H1 (cell line): ENCODE measurements at places on chromosomes 16 and 17. TPM values are rescaled to one million over a fixed set of nuclear protein-coding genes. Genes with fewer than 3 reads are reported as not detected.

DNA sequence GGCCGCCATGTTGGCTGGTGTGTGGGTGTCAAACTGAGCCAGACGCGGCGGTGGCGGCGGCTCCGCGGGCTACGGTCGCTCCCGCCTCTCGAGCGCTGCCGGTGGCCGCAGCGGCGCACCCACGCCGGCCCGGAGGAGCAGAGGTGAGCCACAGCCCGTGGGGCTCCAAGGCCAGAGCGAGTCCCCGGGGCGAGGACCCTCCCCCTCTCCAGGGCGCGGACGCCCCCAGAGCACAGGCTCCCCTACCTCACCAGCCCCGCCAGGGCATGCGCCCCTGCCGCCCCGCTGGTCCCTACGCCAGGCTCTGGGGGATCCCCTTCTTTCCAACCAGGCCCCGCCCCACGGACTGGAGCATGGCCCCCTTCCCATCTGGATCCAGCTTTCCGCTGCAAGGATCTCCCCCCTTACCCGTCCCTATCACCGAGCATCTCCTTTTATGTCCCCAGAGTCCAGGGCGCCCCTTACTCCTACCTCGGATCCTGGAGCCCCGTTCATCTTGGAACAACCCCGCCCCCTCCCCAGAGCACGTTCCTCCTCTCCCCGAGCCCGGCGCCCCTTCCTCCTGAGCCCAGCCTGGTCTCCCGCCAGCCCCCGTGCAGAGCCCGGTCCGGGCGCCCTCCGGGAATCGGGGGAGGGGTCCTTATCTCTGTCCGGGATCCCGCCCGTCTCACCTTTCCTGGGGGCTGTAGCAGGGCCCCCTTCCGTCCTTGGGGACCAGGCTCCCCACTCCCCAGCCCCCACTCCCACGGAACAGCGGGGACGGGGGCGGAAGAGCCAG, 412 bp downstream of the EPN2 start:
- peak overlapping the region; percentile 68; the same call in 1 of the 2 replicates for H3K27ac ChIP-seq
- H3K4me3 ChIP-seq: peak overlapping the region; percentile 93
- H3K4me1 ChIP-seq: peaks cover 7% of the 10 kb centered on the region
- DNase-seq: no peak

The CPPED1 gene
- 11.2 and 11.5 TPM in 2 replicates for total RNA-seq

- H3K27ac ChIP-seq: no peak overlapping the region
- H3K27me3 ChIP-seq: peaks cover 11% of the 10 kb centered on the region
- H3K36me3 ChIP-seq: no peaks in the 10 kb centered on the region
- DNase-seq: no peak
- peaks cover under 1% of the 10 kb centered on the region; the same call in 1 of the 2 replicates for H3K4me1 ChIP-seq
Measured at GRCh38 chr17:44000141-44000860, 4.1 kb upstream of the NAGS start.

GRCh38 chr16:2988590-2989099, 8.4 kb upstream of the PKMYT1 start:
- no peaks in the 10 kb centered on the region for H3K36me3 ChIP-seq
- no peaks in the 10 kb centered on the region for H3K27me3 ChIP-seq
- no peak overlapping the region for H3K27ac ChIP-seq
- peaks cover 28% of the 10 kb centered on the region for H3K4me1 ChIP-seq
- no peak for DNase-seq

- H3K27me3 ChIP-seq: peaks cover 2% of the 10 kb centered on the region
- H3K27ac ChIP-seq: no peak overlapping the region
- peak overlapping the region; percentile 40 for H3K4me3 ChIP-seq
- DNase-seq: peak; percentile 66
- H3K36me3 ChIP-seq: no peaks in the 10 kb centered on the region
Measured at GRCh38 chr17:81967244-81967532, 6.2 kb upstream of the NOTUM start.

DNA sequence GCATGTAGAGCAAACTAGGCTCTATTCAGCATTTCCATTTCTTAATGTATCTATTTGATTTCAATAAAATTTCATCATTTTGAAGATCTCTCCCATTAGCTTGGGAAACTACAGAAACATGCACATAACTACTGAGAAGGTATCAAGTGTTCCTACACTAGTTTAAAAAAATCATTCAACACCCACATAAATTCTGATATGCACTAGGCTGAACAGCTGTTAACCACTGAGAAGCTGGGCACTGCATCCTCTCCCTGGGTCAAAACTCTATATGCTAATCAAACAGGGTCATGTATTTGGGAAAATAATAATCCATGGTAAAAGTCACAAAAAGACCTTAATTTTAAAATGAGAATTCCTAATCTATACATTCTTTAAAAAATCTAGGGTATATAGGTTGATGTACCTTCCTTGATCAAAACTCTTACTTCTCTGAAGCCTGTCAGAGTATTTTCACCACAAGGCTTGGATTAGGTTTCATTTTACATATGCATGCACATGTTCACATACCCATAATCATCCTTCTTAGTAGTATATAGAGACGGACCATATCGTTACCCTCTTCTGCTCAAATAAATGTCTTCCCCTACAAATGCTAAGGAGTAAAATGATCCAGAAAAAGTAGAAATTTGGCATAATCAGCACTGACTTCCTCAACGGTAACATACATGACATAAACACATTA, 57.2 kb downstream of the KANSL1 start:
- no peak overlapping the region for H3K27ac ChIP-seq
- no peaks in the 10 kb centered on the region for H3K36me3 ChIP-seq
- H3K4me3 ChIP-seq: no peak overlapping the region
- peaks cover 5% of the 10 kb centered on the region for H3K4me1 ChIP-seq
- H3K27me3 ChIP-seq: no peaks in the 10 kb centered on the region
- DNase-seq: no peak

DNA sequence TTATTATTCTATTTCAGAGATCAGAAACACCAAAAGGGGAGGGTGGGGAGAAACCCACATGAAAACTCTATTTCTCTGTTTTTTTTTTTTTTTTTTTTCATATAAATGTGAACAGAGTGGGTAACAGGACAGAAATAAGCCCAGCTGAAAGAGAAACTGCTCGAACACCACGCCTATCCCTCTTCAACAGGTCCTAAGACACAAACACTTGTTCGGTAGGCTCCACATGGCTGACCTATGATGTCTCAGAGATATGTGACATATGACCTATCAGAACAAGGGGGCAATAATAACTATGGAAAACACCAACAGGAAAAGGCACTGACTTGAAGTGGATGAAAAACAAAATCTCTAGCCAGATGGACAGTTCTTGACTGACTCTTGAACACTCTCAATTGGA, 44.8 kb downstream of the PARN start:
- H3K4me1 ChIP-seq: no peaks in the 10 kb centered on the region
- H3K36me3 ChIP-seq: peaks cover 61% of the 10 kb centered on the region
- H3K4me3 ChIP-seq: no peak overlapping the region
- H3K27me3 ChIP-seq: no peaks in the 10 kb centered on the region
- H3K27ac ChIP-seq: no peak overlapping the region
- no peak for DNase-seq

DNA sequence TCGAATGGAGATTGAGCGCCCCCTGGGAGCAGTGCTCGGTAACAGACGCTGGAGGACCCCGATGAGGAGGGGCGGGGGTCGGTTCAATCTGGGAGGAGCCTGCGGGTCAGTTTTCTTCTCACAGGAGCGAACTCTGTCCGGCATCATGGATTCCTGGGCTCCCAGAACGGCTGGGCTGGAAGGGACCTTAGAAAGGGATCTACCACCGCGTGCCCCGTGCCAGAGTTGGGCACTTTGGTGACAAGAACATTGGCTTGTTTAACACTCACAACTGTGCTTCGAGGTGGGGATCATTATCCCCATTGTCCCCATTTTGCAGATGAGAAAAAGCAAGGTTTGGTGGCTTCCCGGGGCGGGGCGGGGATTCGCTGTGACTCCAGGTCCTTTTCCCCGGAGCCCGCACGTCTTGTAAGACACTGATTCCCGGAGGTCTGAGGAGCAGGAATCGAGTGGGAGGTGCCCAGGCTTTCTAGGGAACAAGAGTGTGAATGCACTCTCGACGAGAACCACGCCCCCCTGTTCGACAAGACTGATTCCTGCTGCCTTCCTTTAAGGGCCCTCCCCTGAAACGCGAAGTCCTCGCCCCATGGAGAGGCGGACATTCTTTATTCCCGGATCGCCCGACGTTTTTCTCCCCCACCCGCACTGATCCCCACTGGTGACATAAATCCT, 1.5 kb upstream of the FBXL19 start:
- peaks cover 2% of the 10 kb centered on the region for H3K4me1 ChIP-seq
- H3K27me3 ChIP-seq: no peaks in the 10 kb centered on the region
- H3K4me3 ChIP-seq: peak overlapping the region; percentile 54
- H3K27ac ChIP-seq: peak overlapping the region; percentile 57
- no peaks in the 10 kb centered on the region; the same call in 1 of the 2 replicates for H3K36me3 ChIP-seq

The KRTAP4-3 gene
- total RNA-seq: not detected in 2 replicates

The TBC1D28 gene
- not detected in 2 replicates for total RNA-seq

DNA sequence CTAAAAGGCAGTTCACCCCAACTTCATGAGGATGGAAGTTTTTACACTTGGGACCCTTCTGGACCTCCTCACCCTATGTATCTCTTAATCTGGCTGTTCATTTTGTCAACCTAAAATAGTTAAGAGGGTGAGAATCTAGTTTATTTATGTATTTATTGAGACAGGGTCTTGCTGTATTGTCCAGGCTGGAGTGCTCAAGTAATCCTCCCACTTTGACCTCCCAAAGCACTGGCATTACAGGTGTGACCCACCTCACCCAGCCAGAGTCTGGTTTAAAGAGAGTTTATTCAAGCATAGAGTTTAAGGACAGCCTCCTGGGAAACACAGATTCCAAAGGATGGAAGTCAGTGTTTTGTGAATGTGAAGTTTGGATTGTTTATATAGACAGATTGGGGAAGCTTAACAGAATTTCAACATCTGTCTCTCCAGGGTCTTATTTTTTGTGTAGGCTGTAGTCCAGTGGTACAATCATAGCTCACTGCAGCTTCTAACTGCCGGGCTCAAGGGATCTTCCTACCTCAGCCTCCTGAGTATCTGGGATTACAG, 8.0 kb upstream of the APPBP2 start:
- H3K36me3 ChIP-seq: no peaks in the 10 kb centered on the region
- H3K4me3 ChIP-seq: no peak overlapping the region
- no peak overlapping the region for H3K27ac ChIP-seq
- no peak for DNase-seq
- no peaks in the 10 kb centered on the region for H3K27me3 ChIP-seq

GRCh38 chr17:55186937-55187770, 77.6 kb upstream of the HLF start:
- H3K27ac ChIP-seq: no peak overlapping the region
- H3K4me1 ChIP-seq: no peaks in the 10 kb centered on the region
- DNase-seq: no peak
- H3K4me3 ChIP-seq: no peak overlapping the region
- H3K36me3 ChIP-seq: no peaks in the 10 kb centered on the region
- no peaks in the 10 kb centered on the region for H3K27me3 ChIP-seq

- H3K4me1 ChIP-seq: no peaks in the 10 kb centered on the region
- H3K36me3 ChIP-seq: no peaks in the 10 kb centered on the region
- no peak overlapping the region for H3K27ac ChIP-seq
- no peaks in the 10 kb centered on the region; the same call in 1 of the 2 replicates for H3K27me3 ChIP-seq
Measured at GRCh38 chr17:58277107-58277801, 3.5 kb downstream of the MPO start.

The SNF8 gene
- total RNA-seq: 130 and 133 TPM in 2 replicates

The GOT2 gene
- total RNA-seq: 218 and 223 TPM in 2 replicates

DNA sequence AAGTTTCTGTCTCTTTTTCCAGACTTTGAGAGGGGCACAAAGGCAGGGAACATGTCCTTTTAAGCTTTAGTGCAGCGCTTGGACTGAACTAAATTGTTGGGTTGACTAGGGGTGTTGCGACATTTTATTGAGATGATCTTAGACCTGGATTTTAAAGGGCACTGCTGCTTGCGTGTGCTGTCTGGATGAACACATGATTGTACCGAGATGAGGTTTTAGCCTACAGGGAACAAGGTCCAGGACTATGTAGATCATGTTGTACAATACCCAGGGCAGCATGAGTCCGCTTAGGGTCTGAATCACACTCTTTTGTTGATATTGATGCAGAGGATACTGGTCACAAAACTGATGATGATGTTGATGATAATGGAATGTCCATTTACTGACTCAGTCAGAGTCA, 5.2 kb upstream of the RGS9 start:
- no peak overlapping the region for H3K4me3 ChIP-seq
- no peak overlapping the region for H3K27ac ChIP-seq
- no peaks in the 10 kb centered on the region for H3K36me3 ChIP-seq
- H3K4me1 ChIP-seq: no peaks in the 10 kb centered on the region
- H3K27me3 ChIP-seq: no peaks in the 10 kb centered on the region

DNA sequence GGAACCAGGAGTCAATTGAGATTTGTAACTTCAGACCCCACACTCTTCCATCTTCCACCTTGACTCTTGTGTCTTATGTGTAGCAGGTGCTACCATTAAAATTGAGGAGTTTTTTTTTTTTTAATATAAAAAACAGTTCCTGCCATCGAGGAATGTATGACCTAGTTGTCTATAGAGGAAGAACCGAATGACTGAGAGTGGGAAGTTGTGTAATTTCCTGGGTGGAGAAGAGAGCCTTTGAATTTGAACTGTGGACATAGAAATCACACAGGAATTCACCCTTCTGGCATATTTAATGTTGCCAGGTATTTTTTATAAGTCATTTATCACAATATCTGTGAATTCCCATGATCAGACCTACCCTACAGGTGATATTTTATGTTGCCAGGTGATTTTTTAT, 22.0 kb downstream of the SP2 start:
- no peaks in the 10 kb centered on the region; the same call in 1 of the 2 replicates for H3K36me3 ChIP-seq
- H3K27me3 ChIP-seq: no peaks in the 10 kb centered on the region
- no peak overlapping the region for H3K4me3 ChIP-seq
- no peak overlapping the region for H3K27ac ChIP-seq
- H3K4me1 ChIP-seq: no peaks in the 10 kb centered on the region

- no peak overlapping the region for H3K27ac ChIP-seq
- no peaks in the 10 kb centered on the region for H3K27me3 ChIP-seq
- H3K4me3 ChIP-seq: no peak overlapping the region
- H3K4me1 ChIP-seq: peaks cover 20% of the 10 kb centered on the region
Measured at GRCh38 chr16:17365591-17366298, 105.0 kb downstream of the XYLT1 start.

DNA sequence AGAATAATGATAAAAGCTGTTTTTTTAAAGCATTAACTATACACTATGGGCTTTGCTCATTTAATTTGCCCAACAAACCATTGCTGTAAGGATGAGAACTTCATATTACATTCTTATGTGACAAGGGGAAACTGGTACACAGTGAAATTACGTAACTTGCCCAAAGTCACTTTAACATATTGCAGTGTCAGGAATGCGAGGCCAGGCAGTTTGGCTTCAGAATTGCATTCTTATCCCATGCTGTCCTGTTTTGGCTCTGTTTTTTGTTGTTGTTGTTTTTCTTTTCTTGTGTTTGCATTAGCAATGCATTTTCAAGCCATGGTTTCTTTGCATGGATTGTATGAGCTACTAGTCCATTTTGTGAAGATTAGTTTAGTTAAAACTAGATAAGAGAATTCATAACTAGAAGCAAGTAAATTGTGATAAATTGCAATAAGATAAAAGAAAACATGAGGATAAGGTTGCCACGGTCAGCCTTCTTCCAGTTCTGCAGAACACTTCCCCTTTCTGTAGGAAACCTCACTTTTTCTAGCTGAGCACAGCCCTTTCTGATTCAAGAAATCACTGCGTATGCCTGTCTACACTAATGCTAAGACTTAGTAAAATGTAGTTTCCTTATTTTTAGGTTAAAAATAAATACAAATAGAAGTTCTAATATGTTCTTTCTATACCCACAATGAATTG, 221.3 kb upstream of the KCNJ16 start:
- no peaks in the 10 kb centered on the region for H3K27me3 ChIP-seq
- H3K4me1 ChIP-seq: 0 out of 2 replicates have a peak, but pooled peaks cover 2% of the 10 kb centered on the region
- H3K36me3 ChIP-seq: no peaks in the 10 kb centered on the region

- H3K27me3 ChIP-seq: no peaks in the 10 kb centered on the region
- no peak overlapping the region for H3K27ac ChIP-seq
- no peaks in the 10 kb centered on the region for H3K36me3 ChIP-seq
- H3K4me3 ChIP-seq: no peak overlapping the region
Measured at GRCh38 chr17:48484850-48485249, 46.0 kb downstream of the HOXB1 start.

The HIC1 gene
- 0.09 and 0.19 TPM in 2 replicates for total RNA-seq
